CD4-positive, alpha-beta T cell treated with Interleukin-15 for 4 hours (primary cell): ENCODE measurements at places on chromosomes 5 and 9.

- DNase-seq = no peak
Measured at GRCh38 chr9:71108937-71109336, 12.5 kb downstream of the TRPM3 start.

DNA sequence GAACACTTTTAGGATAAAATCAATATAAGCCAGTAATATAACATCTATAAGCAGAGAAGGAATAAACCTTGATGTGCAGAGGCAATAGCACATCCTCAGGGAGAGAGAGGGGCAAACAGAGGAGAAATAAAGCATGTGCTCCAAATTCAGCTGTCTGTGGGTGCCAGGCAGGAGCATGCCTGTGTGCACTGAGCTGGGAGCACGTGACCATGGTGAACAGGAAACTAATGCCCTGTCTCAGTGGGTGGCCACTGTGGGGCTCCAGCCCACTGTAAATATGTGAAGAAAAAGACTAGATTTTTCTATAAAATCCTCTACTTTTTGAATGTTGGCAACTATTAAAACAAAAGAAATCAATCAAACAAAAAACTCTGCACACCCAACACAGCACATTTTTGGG lies 55.3 kb downstream of the FYB1 start:
- no peak for DNase-seq

DNA sequence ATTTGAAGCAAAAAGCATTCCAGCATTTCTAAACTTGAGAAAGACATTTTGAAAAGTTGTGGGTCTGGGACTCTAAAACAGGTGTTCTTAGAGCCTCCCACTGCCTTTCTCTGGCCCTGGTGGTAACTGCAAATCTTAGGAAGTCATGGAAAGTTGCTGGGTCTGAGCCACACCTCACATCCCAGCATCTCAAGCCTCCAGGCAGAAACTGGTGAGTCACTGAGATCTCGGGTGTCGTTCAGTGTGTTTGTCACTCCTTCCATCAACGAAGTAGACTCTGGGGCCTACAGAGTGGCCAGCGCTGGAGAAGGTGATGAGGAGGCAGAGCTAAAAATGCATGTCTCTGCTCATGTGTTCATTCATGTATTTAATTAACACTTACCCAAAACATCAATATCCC lies 59.6 kb upstream of the C5orf58 start:
- no peak for DNase-seq

GRCh38 chr5:133706506-133707430 lies 94.4 kb upstream of the FSTL4 start:
- DNase-seq = no peak

GRCh38 chr9:16501726-16502125 lies 368.7 kb downstream of the BNC2 start:
- DNase-seq = no peak

- DNase-seq = no peak
Measured at GRCh38 chr9:135792268-135793128, 90.5 kb downstream of the KCNT1 start.

DNA sequence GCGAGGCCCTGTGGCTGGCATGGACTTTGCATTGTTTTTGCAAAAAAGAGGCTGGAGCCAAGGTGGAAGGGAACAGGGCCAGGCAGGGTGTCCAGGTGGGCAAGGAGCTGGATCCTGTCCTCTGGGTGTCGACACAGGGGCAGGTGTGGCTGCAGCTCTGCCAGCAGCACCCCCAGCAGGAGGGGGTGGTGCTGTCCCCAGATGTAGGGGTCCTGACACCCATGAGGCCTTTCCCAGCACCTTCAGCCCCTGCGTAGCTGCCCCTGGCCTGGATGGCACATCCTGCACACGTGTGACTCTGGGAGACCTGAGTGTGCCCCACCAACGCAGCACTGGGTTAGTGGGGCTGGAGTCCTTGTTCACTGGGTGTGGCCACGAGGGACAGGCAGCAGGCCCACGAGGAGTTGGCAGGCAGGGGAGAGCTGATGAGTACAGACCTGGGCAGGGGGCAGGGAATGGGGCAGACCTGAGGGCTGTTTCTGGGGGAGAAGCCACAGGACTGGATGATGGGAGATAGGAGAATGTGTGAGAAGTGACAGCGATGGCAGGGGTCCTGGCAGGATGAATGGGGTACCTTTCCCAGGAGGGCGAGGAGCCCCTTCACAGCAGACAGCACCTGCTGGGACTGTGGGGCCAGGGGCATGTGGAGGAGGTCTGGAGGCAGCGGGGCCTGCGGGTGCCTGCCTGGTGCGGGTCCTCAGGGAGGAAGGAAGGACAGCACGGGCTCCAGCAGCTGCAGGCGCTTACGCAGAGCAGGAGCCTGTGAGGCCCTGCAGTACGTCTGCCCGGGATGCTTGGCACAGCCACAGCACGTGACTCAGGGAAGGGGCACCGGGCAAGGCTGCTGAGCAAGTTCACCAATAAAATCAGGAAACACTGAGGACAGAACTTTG lies 3.6 kb upstream of the RASGEF1C start:
- no peak for DNase-seq

GRCh38 chr9:94054716-94055115 lies 29.5 kb upstream of the PTPDC1 start:
- DNase-seq = no peak

DNA sequence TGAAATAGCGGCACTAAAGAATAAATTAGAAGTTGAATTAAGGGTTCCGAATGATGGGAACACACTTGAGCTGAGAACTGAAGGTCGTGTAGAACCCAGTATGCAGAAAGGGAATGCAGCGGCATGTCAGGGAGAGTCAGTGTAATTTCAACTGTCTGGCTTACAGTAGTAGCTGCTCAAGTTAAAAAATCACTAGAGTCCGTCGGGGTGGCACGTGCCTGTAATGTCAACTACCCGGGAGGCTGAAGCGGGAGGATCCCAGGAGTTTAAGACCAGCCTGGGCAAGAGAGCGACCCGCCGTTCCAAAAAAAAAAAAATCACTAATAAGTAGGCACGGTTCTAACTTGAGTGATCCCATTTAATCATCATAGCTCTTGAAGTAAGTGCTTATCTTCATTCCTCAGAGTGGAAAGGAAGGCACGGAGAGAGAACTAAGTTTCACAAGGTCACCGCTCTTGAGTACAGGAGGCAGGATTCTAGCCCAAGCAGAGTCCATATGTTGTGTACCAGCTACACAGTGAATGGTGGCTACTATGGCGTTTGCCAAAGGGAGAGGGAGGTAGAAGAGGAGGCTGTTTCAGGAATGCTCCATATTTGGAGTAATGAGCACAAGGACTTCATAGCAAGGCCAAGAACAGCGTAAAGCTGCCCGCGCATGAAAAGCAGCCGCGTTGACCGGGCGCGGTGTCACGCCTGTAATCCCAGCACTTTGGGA lies 831 bp downstream of the RMRP start:
- DNase-seq = no peak

GRCh38 chr9:18531136-18532065 lies 57.4 kb downstream of the ADAMTSL1 start:
- DNase-seq = no peak

DNA sequence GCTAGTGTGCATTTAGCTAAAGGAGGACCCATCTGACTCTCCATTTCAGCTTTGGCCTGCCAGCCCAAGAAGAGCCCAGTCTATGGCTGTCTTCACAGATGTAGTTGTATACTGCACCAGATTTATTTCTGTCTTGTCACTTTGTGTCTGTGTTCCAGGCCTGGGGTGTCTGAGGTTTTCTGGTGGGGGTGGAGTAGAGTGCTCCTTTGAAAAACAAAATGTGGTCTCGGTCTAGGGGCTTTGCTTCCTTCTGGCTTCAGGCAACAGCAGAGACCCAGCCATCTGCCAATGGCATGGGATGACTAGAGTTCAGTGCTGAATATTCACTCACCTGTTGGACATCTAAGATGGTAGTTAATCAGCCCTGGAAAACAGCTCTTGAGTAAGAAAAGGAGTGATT lies 10.9 kb downstream of the IGIP start:
- no peak for DNase-seq

- DNase-seq = no peak
Measured at GRCh38 chr5:4216142-4216541, 620.5 kb downstream of the IRX1 start.

DNA sequence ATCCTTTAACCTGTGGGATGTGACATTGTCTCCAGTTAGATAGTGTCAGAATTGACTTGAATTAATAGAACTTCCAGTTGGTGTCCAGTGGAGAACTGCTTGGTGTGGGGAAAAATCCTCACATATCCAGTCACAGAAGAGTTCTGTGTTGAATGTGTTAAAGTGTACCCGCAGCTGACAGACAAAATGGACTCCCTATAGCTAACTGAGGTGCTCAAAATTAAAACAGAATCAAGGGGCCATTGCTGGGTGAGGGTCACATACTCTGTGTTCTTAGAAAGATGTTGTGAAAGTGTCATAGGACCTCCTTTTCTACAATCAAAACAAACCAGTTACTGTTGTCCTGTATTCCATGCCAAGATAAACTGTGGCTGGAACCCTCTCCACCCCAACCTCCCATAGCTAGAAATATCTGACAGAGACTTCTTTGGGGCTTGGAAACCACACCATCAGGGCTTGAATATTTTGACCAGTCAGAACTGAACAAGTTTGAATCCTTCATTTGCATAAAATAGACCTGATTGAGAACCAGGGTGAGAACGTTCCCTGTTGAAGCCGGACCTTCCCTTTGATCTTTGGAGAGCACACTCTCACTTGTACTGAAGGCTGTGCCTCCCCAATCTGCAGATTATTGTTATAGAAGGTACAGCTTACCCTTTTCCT lies 164.0 kb upstream of the ZNF608 start:
- no peak for DNase-seq

DNA sequence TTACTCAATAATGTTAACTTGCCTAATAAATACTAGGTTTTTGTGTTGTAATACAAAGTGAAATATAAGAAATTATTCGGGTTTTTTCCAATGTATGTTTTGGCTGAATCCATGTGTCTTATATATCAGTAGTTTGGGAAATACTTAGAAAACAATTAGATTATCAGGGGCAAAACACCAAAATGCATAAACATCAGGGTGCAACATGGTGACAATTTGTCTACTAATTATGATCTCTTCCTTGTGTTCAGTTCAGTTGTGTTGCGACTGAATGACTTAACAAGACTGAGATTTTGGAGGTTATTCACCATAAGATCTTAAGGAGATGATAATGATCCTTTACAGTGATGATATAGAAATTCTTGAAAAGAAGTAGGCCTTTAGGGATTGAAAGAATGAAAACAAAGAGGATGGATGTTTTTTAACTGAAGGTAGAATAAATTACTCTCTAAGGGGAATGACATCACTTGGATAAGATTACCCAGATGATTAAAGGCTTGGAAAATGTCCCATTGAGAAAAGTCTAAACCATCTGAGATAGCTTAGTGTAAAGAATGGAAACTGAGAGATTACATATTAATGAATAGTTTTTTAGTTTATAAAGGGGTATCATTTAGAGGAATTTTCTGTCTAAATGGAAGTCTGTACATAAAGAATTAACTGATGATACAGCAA lies 415.8 kb downstream of the SPATA31D1 start:
- DNase-seq = no peak

- no peak for DNase-seq
Measured at GRCh38 chr9:15086778-15087324, 176.6 kb upstream of the FREM1 start.

DNA sequence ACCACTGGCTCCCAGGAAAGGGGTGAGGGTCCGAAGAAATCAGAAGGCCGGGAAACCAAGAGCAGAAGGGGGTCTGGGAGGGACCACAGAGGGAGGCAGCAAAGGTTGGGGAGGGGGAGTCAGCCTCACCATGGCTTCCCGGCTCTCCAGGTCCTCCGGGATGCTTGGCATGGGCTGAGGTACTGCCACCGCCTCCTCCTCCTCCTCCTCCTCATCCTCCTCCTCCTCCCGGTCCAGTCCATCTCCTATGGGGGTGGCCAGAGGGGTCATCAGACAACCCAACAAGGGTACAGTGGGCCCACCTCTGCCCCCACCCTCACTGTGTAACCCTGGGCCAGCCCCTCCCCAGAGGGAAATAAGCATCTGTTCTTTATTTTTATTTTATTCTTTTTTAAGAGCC lies 17.5 kb downstream of the GOLGA2 start:
- no peak for DNase-seq

DNA sequence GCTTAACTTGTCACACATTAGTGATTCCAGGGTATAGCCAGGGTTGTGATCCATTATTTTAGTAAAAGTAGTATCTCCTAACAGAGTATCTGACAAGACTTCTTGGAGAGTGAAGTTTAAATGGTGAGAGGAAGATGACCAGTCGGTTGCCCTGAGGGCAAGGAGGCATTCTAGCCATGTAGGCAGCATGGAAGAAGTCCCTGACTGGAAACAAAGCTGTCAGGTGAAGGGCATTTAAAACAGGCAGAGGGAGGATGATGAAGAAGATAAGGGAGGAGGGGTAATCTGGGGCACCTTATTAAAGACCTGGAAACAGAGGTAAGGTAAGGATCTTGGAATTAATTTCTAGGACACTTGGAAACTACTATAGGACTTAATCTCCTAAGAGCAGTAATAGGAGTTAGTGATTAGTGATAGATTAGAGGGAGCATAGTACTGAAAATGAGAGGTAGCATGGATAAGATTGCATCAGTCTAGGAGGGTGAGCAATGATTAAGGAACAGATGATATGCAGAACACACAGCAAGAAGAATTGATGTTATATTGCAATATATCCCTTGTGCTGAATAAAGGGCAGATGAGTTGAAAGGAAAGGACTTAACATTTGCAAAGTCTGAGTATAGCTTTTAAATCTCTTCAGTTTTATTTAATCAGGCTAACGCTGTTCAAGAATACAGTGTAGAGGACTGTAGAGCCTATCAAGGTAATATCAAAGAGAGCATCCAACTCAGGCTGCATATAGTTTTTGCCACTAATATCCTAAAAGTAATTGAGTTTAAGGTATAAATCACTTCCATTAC lies 9.6 kb downstream of the KIF2A start:
- no peak for DNase-seq

- no peak for DNase-seq
Measured at GRCh38 chr5:108201721-108202120, 180.2 kb downstream of the FBXL17 start.

GRCh38 chr9:35140093-35140492 lies 21.7 kb upstream of the UNC13B start:
- no peak for DNase-seq

GRCh38 chr5:79130781-79131180 lies 19.2 kb downstream of the BHMT start:
- no peak for DNase-seq

- no peak for DNase-seq
Measured at GRCh38 chr5:170113522-170113900, 7.8 kb downstream of the FOXI1 start.

DNA sequence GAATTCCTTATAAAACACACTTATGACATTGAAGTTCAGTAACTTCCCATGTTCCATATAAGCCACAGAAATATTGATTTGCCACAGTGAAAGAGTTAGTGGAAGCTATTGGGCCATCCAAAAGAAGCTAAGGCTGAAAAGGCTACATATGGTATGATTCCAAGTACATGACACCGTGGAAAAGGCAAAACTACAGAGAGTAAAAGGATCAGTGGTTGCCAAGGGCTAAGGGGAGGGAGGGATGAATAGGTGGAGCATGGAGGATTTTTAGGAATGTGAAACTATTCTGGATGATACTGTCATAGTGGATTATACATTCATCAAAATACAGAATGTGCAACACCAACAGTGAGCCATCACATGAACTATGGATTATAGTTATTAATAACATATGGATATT lies 109.7 kb downstream of the F2RL2 start:
- no peak for DNase-seq
